Stimulated activated CD8-positive, alpha-beta memory T cell treated with anti-CD3 and anti-CD28 coated beads, Interleukin-12 subunit alpha, Interleukin-12 subunit beta, amount 100 ng/mL, for 1 hour (primary cell): ENCODE measurements at places on chromosomes 2 and 18.

- no peak for DNase-seq
Observed at GRCh38 chr18:45449418-45450227, 165.7 kb upstream of the SLC14A2 start.

DNA sequence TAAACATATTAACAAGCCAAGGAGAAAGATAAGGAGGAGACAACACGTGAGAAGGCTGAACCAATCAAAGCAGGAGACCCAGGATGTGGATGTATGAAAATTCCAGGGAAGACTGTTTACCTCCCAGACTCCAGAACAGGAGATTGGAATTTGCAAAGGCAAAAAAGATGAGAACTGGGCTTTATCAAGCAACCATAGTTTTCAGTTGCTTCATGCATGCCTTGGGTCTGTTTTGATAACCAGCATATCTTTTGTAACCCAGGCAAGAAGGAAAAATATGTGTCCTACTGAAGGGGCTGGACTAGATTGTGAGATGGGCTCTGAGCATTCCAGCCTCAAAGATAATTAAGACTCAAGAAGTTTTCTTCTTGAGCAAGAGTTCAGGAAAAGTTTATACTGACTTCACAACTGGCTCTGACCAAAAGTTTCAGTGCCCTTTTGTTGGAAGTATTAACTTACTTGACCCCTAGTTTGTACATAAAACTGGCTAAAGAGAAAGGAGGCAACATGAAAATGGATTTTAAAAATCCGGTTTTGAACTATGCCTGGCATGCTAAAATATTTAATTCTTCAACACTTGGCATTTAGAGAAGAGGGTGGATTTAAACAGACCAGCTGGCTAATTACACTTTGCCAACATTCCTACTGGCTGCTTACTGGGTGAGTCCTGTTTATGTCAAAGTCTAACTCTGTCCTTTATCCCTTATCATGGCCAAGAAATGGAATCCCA, 79.3 kb upstream of the CD28 start:
- DNase-seq = no peak

DNA sequence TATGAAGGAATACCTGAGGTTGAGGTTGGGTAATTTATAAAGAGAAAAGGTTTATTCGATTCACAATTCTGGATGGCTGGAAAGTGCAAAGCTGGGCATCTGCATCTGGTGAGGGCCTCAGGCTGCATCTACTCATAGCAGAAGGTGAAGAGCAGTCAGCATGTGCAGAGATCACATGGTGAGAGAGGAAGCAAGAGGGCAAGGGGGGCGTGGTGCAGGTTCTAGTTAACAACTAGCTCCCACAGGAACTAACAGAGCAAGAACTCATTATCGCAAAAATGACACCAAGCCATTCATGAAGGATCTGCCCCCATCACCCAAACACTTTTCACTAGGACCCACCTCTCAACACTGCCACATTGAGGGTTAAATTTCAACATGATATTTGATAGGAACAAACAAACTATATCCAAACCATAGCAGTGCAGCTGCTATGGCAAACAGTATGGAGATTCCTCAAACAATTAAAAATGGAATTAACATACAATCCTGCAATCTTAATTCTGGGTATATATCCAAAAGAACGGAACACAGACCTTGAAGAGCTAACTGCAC, 72.8 kb upstream of the LDLRAD4 start:
- DNase-seq = no peak

DNA sequence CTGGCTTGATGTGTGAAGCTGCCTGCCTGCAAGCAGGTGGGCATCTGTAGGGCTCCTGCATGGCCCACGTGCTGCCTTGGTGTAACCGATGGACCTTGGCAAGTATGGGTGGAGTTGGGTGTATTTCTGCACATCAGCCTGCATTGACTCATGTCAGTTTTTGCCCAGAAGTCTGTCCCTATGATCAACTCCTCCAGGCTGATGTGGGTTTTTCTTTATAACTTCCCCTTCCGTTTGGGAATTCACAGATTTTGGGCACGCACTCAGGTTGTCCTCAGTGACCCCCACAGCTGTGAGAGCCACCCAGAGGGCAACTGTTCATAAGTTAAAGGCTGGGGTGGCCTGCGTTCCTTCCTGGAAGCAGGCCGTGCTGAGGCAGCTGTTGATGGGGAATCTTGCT, 123.3 kb downstream of the NCK2 start:
- DNase-seq = no peak

DNA sequence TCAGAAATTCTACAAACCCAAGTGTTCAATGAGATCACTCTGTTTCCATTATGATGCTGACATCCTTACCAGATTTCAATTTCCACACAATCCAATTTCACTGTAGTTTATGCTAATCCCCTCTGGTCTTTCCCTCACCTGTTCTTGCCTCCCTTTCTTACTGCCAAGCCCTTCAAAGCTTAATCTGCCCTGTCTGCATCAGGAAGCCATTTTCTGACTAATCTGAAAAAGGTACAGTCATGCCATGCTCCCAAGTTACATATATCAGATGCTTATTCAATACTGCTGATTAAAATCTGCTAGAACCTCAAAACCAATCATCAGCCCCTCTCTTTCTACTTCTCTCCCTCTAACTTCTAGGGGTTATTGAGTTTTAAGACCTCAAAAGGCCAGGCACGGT, 8.9 kb downstream of the KRTCAP3 start:
- DNase-seq = no peak

- no peak for DNase-seq
Observed at GRCh38 chr2:11546072-11546471, 12.2 kb downstream of the GREB1 start.

GRCh38 chr2:36395866-36396265, 40.3 kb downstream of the CRIM1 start:
- no peak for DNase-seq

GRCh38 chr2:23092831-23093230, 292.1 kb upstream of the KLHL29 start:
- no peak for DNase-seq

- DNase-seq = no peak
Observed at GRCh38 chr18:78494204-78495085, 485.2 kb upstream of the SALL3 start.

DNA sequence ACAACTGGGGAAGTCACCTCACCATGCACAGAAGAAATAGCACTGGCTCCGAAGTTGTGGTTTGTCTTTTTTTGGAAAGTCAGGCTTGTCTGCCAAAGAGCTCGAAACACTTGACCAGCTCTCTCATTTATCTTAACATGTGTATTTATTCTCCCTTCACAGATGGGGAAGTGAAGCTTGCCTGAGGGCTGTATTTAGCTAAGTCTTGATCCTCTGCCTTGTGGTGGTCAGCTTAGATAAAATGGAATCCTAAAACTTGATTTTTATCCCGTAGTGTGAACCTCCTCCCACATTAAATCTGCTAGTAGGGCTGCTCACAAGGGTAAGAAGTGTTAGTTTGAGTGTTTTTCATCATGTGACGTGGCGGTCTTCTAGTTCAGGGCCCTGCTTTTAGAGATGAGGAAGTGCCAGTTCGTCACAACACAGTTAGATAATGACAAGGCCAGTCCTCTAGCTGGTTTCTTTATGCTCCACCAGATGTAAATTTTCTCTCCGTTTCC, 89.7 kb downstream of the TMEM247 start:
- no peak for DNase-seq

DNA sequence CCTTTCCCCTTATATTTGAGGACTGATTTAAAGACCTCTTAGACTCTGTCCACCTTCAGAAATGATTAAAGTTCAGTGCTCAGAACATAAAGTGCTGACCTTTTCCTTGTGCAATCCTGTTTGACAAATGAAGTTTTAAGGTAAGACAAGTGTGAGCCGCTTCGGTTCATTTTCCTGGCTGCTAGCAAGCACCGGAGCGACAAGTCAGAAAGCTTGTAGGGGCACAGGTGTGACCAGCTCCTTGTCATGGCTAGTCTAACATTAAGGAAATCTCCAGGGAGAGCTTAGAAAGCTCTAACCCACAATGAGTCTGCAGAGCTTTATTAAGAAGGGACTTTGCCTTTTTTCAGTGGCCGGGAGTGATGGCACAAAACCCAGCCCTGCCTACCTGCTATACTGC, 2.3 kb upstream of the NCKAP5 start:
- no peak for DNase-seq

DNA sequence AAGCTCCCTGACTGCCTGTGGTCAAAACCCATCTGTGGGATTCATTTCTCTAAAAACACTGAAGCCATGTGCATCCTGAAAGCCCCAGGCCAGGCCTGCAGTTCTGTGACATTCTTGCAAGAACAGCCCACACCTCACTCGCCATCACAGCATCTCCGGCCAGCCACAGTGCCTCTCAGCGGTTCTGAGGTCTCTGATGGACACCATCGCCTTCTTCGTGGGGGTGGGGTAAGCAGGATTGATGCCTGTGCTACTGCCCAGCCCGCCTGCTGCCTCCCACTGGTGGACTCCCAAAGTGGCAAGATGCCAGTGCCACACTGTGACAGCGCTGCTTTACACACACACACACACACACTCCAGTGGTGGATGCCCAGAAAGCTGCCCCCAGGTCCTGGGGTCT, 5.2 kb upstream of the PRLH start:
- no peak for DNase-seq

GRCh38 chr18:68847219-68847837, 49.4 kb downstream of the CCDC102B start:
- no peak for DNase-seq

DNA sequence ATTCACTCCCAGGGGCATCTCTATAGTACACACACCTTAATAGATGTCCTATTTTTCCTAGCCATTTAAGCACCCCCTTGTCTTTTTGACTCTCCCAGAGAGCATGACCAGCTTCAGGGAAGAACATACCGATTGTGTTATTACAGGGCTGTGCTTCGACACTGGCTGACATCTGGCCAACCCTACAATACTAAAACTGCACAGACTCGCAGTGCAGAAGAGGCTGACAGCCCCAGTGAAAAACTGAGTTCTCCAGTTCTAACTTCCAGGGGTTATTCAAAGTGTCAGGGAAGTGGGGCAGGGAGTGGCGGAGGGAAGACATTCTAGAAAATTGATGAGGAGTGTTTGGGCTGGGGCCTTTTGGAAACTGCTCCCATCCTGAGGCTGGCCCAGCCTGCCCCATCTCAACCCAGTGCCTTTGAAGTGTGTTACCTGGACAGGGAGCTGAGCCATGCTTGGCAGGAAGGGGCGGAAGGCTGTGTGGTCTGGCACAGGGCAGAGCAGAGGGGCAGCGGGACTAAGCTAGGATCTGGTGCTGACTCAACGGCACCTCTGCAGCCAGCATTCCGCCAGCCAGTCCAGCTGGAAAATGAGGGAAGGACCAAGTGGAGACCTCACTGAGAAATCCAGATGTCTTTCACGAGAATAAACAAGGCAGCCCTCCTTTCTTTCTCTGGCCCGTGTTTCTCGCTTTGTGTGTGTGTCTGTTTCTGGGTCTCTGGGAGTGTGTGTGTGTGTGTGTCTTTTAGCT, 15.4 kb upstream of the IGFBP5 start:
- no peak for DNase-seq

- DNase-seq = no peak
Observed at GRCh38 chr2:202023904-202024266, 9.8 kb upstream of the FZD7 start.

DNA sequence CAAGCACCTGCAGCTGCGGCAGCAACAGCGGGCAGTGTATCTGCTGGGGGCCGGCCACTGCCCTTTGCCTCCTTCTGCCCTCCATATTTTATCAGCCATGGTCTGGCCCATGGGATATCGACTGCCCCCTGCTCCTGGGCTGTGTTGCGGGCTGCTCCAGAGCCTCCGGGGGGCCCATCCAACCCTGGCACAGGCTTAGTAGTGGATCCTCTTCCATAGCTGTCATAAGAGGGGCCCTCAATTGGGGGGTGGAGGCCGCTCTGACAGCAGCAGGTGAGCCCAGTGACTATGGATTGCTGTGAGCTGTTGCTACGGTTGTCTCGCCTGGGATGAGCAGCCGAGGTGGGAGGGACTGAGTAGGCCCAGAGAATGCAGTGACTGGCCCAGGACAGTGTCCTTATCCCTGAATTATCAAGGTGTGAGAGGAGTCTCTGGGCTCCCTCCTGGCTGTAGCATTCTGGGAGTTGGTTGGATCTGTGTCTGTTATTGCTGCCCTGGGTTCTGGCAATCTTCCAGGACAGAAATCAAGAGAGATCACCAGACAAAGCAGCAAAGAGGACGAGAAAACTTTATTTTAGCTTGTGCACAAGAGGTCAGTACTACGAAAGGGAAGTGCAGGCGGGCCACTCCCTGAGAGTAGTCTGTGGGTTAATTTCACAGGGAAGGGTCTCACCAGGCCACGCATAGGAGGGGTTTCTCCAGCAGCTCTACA, 145.1 kb downstream of the ASB1 start:
- DNase-seq = no peak

DNA sequence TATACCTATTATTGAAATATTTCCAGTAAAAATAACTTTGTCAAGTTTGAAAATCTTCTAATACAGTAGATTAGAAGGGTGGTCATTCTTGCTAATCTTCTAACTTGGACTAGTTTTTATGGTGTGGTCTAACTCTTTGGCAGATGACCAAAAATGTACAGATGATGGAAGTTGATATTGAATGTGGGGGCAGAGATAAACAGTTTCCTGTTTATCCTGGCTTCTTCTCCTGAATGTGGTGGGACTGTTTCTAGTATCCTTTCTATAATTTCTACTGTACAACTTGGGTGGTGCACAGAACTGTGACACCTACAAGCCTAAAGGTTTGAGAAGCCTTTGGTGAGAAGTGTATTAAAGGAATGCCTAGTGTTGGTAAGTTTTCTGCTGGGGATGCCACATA, 178.7 kb downstream of the PDE11A start:
- DNase-seq = no peak

- no peak for DNase-seq
Observed at GRCh38 chr2:78979380-78980151, 45.9 kb upstream of the REG3G start.

DNA sequence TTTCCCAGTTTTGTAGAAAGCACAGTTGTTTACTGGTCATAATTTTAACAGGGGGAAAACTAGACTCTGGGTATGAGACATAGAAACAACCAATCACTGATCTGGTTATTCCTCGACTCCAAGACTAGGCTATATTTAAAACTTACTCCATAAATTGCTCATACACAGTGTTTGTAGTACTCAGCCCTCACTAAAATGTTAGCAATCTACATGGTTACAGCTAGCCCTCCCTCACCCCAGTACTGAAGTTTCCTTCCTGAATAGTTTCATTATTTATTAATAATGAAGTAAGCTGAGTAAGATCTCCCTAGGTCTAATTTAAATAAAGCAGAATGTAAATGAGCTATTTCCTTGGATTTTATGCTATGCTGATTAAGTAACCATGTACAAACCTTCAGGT, 275.1 kb downstream of the CDH20 start:
- DNase-seq = no peak

GRCh38 chr2:84849271-84849952, 31.5 kb downstream of the TRABD2A start:
- DNase-seq = peak; percentile 33

DNA sequence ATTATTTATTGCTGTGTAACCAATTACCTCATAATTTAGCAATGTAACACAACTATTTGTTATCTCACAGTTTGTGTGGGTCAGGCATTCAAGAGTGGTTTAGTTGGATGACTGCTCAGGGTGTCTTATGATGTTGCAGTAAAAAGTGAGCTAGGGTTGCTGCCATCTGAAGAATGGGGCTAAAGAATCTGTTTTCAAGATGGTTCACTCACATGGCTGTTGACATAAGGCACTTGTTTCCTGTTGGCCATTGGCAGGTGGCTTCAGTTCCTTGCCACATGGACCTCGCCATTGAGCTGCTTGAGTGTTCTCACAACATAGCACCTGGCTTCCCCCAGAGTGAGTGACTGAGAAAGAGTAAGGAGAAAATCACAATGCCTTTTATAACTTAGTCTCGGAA, 123.2 kb downstream of the TMEM17 start:
- no peak for DNase-seq
